Fibroblast of skin of left quadriceps (primary cell): ENCODE measurements at places on chromosomes 12 and 14.

GRCh38 chr12:132271755-132272092 is 57.7 kb downstream of the GALNT9 start:
- DNase-seq: no peak

- no peak for DNase-seq
Measured at GRCh38 chr12:98656289-98657101, 11.4 kb downstream of the APAF1 start.

GRCh38 chr12:45966486-45966885 is 23.9 kb downstream of the SCAF11 start:
- DNase-seq: peak; percentile 57

GRCh38 chr12:115670869-115671268 is 606.6 kb downstream of the MED13L start:
- no peak for DNase-seq

DNA sequence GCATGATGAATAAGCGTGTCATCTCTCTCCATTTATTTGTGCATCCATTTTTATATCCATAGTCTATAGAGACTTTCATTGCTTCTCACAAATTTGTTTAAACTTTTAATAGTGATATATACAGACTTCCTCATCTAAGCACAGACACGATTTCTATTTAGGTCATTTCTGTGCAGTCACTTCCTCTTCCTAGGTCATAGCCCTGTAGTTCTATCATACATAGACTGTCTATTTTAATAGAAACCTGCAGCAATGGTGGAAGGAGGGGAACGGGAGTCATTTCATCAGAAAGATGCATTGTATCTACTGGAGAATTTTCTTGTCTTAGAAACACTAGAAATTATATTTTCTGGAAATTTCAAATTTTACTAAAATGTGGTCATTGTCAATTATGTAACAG is 133.4 kb upstream of the FGD4 start:
- DNase-seq: no peak
